ENCODE measurements at places on chromosomes 16 and 17. TPM values are rescaled to one million over a fixed set of nuclear protein-coding genes. Genes with fewer than 3 reads are reported as not detected.

KCTD2 gene
- 19.8 TPM for total RNA-seq

CUEDC1 gene
- 24.8 TPM for total RNA-seq

PYDC1 gene
- not detected for total RNA-seq

PRKCA gene
- total RNA-seq, result 8.0 TPM

UNC13D gene
- total RNA-seq, result 82.3 TPM

ARHGAP27 gene
- total RNA-seq, result 37.3 TPM

PLLP gene
- 1.9 TPM for total RNA-seq

HOXB1 gene
- not detected for total RNA-seq

THAP11 gene
- 50.7 TPM for total RNA-seq
